ENCODE measurements at places on chromosomes 6 and 20. TPM values are rescaled to one million over a fixed set of nuclear protein-coding genes. Genes with fewer than 3 reads are reported as not detected.

DNA sequence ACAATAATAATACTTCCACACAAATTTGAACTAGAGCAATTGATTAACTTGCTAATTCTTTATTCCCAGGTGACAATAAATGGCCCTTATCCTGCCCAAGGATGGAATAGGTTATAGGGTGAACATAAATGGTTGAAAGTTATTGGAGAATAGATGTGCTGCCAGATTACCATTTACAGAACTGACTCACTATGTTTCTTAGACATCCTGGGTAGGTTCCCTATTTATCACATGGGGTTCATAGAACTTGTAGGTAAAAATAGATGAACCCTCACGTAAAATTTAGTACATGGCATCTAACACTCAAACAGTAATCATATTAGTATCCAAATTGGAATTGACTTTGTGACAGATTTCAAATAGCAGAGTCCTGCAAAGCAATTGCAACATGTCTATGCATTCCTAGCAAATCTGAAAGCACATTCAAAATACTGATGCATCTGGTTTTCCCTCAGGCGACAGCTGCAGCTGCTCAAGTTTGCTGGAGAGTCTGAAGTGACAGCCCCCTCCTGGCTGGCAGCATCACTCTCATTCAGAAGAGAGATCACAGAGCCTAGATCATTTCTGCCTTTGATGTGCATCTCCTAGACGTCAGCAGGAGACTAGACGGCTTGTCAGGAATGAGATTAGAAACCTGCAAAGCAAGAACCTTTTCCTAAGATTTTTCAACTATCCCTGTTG lies 80.2 kb upstream of the RNF217 start:
- no peak for DNase-seq

GRCh38 chr6:41602864-41603608 lies 35.2 kb upstream of the MDFI start:
- DNase-seq, result no peak

Gene LY6G6F
- total RNA-seq, result not detected

Gene NT5E
- 29.7 TPM for total RNA-seq

DNA sequence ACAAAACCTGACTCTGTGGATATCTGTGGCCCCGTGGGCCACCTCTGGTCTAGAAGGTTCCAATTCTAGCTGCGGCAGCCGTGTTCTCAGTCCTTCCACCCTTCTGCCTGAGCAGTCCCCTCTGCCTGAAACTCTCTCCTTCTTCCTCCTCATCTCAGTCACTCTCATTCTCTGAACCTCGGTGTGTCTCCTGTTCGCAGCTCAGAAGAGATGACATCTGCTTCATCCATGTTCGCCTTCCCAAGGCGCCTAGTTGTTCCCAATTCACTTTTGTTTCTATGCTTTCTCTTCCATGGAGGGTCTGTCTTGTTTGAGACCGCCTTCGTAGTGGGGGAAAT lies 95.5 kb downstream of the CEBPB start:
- DNase-seq, result no peak

GRCh38 chr20:18721551-18722115 lies 92.0 kb upstream of the SCP2D1 start:
- no peak for DNase-seq

- no peak for DNase-seq
Observed at GRCh38 chr6:170083236-170084051, 207.4 kb downstream of the DLL1 start.

Gene TLDC2
- 0.34 TPM for total RNA-seq

DNA sequence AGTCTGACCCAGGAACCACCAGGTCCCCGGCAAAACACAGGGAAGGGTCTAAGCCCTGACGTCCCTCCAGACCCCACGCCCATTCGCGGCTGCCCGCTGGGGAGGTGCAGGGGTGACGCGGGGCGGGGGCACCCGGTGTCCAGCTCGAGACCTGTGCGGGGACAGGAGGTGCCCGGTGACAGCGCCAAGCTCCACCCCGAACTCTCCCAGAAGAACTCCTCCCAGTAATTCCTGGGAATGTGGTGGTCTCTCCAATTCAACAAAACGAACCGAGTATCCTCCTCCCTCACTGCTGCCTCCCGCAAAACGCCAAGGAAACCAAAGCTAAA lies 164.1 kb upstream of the PDE10A start:
- DNase-seq, result no peak

GRCh38 chr6:167760979-167761793 lies 65.5 kb upstream of the AFDN start:
- DNase-seq, result no peak

Gene EMILIN3
- 5.0 TPM for total RNA-seq

DNA sequence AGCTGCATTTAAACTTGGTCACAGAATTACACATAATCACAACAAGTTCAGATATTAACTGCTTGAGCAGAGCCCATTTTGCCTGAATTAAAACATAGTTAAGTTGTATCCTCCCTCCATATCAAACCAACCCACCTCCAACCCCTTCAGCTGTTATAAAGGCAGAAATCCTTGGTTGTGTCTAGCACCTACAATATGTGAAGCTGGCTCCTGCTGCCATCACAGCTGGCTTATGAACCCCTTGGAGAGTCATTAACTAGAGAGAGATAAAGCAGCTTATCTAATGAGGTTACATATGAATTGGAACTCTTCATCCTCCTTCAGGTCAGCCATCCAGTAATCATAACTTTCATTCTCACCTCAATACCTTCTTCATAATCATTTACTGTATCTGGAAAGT lies 101.8 kb downstream of the EPHA7 start:
- DNase-seq, result no peak

DNA sequence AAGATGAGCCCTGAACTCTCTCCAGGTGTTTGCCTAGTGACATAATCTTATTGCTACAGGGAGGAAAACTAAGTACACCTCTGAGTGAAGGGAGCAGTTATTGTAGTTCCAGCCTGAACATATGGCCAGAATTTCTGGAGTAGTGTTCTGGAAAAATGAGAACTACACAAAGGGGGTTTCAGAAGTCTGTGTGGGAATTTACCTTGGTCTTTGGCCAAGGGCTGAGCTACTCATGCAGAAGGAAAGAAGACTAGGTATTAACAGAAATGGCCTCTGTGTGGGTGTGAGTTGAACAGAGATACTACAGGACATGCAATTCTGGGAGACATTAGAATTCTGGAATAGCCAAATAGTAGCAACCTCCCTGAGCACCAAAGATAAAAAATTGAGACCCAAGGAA lies 1009.7 kb upstream of the GJE1 start:
- no peak for DNase-seq

DNA sequence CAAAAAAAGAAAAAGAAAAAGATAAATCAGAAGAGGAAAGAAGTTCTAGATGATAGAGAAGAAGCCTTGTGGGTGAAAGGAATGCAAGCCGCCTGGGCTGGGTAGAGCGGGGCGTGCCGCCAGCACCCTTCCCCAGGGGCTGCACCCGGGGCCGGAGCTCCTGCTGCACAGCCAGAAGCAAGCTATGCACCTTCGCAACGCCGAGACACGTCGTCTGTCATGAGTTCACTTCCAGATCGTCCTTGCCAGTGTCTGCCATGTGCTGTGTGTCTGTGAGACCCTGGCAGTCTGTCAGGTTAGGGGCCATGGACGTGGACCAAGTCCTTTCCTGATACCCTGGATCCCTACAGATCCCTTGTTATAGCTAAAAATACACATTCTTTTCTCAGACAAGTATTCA lies 25.5 kb upstream of the ADRM1 start:
- DNase-seq, result no peak

Gene CST4
- total RNA-seq, result not detected

Gene PGBD1
- total RNA-seq, result 5.8 TPM

DNA sequence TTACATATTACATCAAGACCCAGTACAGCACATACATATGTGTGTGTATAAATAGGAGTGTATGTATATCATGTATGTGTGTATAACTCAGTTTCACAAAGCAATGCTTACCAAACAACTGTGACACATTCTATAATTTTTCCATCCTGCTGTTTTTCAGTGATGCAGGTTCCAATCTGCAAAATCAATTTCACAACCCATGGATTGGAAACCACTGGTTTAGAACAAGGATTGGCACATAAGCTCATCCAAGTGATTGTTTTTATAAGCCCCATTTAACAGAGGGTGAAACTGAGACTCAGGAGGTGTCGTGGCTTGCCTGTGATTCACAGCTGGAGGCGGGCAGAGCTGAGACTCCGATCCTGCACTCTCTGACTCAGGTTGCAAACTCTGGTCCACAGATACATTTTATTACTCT lies 158.2 kb downstream of the ZMYND8 start:
- DNase-seq, result no peak

Gene VGLL2
- not detected for total RNA-seq

DNA sequence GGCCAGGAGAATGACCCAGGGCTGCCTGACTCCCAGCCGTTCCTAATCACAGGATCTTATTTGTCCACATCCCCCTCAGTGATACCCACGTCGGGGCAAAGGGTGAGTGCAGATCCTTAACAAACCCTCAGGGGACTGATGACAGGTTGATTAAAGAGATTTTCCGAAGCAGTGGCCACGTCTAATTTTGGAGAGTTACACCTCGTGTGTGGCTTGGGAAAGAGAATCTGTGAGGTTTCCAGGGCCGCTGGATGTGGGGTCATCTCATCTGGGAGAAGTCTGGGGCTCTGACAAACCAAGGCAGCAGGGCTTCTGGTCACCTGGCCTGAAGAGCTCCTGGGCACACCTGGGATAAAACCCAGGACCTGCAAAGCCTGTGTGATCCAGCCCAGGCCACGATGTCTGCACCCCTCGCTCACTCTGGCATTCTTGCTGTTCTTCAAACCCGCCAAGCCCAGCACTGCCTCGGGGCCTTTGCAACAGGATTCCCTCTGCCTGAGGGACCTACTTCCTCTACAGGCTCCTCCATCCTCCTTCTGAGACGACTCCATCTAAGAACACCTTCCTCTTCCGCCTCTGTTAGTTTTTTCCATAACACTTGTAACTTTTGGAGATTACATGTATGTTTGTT lies 4.7 kb downstream of the JPH2 start:
- no peak for DNase-seq

Gene PREX1
- total RNA-seq, result 37.1 TPM

GRCh38 chr20:58431134-58431533 lies 42.1 kb downstream of the VAPB start:
- no peak for DNase-seq

Gene GPX5
- total RNA-seq, result not detected

GRCh38 chr20:41501376-41501775 lies 116.8 kb downstream of the CHD6 start:
- no peak for DNase-seq

- no peak for DNase-seq
Observed at GRCh38 chr20:16541226-16541625, 32.0 kb downstream of the KIF16B start.

GRCh38 chr6:2448826-2449571 lies 203.6 kb upstream of the GMDS start:
- DNase-seq, result no peak

Gene HLA-G
- not detected for total RNA-seq

GRCh38 chr20:47749339-47749738 lies 35.9 kb downstream of the SULF2 start:
- no peak for DNase-seq

GRCh38 chr20:5074232-5074674 lies 45.5 kb downstream of the PCNA start:
- DNase-seq, result no peak

- no peak for DNase-seq
Observed at GRCh38 chr6:157873735-157874344, 50.8 kb downstream of the SNX9 start.

- DNase-seq, result no peak
Observed at GRCh38 chr6:21593927-21594415, 420 bp downstream of the SOX4 start.

DNA sequence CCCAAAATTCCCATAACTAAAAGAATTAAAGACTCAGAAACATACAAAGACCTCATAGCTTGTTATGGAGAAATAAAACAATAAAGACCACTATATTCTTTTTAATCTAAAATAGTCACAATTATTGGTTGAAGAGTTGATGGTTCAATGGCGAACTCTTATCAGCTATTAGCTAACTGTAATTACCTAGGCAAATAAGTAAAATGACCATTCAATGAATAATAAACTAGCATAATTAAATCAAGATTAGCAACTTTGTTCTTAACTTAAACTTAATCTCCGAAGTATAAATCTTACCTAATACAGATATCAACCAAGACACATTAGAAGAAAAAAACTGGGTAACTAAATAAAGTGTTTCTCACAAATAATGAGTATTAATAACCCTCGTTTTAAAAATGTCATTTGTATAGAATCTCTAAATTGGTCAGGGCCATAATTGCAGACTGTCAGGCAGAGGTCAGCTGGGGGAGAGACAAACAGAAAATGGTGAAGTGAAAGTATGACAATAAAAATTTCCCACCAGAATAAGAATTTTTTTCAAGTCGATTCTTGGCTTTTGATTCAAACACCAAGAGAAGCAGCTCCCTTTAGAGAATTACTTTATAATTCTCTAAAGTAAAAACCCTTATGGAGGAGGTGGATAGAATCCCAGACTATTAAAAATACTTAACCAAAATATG lies 1.7 kb downstream of the FKBP5 start:
- DNase-seq, result no peak

DNA sequence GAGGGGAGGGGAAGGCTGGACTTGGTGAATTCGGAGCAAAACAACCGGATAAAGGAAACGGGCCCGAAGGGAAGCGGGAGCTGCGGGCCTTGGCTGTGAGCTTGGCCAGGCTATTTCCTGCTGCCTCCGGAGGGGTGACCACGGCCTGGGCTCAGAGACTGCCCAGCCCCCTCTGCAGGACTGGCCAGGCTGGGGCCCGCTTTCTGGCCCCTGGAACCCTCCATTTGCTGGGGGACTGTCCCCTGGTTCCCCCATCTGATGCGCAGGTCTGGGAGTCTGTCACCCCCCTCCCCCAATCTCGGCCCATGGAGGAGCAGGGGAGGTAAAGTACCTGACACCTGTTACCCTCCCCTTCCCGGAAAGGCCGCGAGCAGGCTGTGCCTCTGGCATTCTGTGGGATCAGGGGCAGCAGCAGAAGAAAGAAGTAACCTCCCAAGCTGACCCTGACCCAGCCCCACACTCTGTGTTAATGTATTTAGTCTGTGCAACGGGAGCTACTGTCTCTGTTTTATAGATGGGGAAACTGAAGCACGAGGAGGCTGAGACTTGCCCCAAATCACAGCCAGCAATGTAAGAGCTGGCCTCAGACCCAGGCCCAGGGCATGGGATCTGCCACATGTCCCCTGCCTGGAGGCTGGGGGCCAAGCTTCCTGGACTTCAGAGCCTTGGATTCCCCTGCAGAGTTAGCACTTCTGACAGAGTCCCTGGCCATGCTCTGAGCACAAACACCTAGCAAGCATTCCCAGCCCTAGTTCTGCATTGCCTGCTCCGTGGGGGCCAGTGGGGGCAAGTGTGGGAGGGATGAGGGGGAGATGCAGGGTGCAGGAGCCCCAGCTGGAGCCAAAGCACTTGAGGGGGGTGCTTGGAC lies 3.5 kb downstream of the C20orf204 start:
- no peak for DNase-seq

Gene SUMO4
- total RNA-seq, result 1.2 TPM

All from esophagus muscularis mucosa (tissue), 4 donors.